ENCODE measurements at places on chromosomes 6 and 20.

- no peak for DNase-seq
These were observed 960 bp downstream of the ATP9A start for GRCh38 chr20:51766994-51767866.

DNA sequence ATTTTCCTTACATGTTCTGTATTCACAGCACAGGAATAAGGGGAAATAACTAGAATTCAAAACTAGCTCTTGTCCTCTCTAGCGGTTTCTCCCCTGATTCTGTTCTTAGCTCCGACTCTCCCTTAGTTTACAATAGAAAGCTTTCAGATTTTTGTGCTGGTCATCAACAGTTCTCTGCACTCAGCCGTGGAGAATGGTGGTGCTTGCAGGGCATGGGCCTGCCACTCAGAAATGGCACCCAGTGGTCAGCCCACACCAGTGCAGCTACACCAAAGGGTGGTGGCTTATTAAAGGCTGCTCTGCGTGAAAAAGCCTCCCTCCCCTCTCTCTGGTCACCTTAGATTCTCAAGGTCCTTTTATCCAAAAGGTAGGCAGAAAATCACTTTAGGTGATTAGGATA, 123.5 kb downstream of the SASH1 start:
- DNase-seq: no peak

DNA sequence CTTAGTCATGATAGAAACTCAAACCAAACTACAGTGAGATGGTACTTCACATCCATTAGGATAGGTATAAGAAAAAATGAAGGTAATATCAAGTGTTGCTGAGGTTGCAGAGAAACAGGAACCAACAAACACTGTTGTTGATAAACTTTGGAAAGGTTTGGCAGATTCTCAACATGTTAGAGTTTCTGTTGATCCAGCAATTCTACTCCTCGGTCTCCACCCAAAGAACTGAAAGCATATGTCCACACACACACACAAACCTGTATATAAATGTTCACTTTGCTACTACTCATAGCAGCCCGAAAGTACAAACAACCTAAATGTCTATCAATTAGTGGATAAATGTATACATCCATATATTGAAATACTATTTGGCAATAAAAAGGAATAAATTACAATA, 128.3 kb upstream of the CARMIL1 start:
- no peak for DNase-seq

GRCh38 chr20:38302786-38303185, 1.2 kb upstream of the BPI start:
- DNase-seq: no peak

DNA sequence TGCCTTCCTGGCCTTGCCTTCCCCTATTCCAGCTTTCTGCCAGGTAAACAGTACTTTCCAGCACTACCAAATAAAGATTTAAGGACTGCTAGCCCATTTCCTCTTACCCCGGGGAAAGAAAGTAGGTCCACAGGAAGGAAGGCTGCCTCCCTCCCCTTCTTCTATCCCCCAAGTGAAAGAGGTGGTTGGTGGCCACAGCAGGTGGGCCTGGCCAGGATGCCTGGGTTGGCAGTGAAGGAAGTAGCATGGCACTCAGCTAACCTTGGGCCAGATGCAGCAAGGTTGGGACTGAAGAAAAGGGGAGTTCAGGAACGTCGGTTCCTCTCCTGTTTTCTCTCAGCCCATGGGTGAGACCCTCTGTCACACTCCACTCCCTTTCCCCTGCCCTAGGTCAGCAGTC, 8.9 kb downstream of the NFKBIL1 start:
- DNase-seq: no peak

DNA sequence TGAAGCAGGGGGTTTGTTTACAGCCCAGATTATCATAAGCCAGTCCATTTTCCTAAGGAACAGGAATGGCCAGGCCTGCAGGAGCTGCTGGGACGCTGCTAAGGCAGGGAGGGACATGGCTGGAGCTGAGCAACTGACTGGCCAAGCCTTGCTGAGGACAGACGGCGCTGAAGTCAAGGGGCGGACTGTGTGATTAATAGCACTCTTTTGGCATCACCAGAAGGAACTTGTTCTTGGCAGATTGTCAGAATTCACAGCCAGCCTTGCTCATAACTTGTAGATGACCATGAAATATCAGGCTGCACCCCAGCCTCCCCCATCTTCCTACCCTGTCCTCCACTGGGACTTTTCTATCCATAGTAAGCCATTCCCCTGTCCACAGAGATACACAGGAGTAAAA, 218.8 kb upstream of the RNF24 start:
- DNase-seq: peak; percentile 52

- no peak for DNase-seq
These were observed 133.7 kb upstream of the IFNGR1 start for GRCh38 chr6:137352859-137353258.

- DNase-seq: no peak
These were observed 454 bp downstream of the L3MBTL3 start for GRCh38 chr6:130018744-130019325.

GRCh38 chr6:139373154-139373927, 1.1 kb downstream of the CITED2 start:
- peak; percentile 13 for DNase-seq

GRCh38 chr6:143867236-143867635, 3.0 kb downstream of the ZC2HC1B start:
- no peak for DNase-seq

DNA sequence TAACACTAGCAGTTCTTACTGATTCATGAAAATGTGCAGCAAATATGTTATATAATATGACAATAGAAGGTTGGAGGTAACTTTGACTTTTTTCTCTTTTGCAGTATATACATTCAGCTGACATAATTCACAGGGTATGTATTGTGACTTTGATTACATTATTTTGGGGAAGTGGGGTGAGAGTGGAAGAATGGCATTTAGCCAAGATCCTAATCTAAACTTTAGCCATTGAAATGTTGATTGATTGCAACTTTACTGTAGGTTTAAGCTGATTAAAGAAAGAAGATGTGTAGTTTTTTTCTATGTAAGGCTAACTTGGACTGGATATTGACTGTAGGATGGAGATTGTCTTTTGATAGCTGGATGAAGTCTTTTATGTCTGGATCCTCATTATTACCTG, 46.0 kb downstream of the MAPK14 start:
- no peak for DNase-seq

DNA sequence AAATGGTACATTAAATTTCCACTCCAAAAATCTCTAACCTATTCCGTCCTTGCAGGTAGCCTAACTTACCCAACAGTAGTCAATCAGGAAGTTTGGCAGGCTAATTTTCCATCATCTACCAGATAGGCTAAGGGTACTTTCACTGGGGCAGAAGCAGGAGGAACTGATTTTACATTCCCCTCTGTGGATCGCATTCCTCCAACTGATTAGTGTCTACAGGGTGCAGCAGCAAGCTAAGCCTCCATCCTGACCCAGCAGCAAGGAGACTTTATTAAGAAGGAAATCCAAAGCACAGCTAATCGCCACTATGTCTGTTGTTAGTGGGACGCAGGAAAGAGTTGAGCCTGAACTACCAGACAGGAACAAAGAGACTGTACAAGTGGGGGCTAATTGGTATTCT, 143.2 kb upstream of the RUNX2 start:
- no peak for DNase-seq

DNA sequence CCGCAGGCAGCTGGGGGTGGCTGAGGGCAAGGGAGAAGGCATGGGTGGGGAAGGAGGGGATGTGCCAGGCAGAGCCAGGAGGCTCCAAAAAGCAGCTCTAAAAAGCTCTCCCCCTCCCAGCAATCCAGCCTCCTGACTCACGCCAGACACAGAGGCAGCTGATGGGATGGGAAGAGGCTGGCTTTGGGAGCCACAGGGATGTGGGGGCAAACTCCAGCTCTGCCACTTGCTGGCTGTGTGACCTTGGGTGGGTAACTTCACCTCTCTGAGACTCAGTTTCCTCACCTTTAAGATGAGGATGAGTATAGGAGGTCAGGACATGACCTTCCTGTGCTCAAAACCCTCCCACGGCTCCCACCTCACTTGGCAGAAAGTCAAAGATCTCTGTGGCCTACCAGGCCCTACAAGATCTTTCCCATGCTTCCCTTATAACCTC, 148.9 kb downstream of the CEBPB start:
- no peak for DNase-seq

DNA sequence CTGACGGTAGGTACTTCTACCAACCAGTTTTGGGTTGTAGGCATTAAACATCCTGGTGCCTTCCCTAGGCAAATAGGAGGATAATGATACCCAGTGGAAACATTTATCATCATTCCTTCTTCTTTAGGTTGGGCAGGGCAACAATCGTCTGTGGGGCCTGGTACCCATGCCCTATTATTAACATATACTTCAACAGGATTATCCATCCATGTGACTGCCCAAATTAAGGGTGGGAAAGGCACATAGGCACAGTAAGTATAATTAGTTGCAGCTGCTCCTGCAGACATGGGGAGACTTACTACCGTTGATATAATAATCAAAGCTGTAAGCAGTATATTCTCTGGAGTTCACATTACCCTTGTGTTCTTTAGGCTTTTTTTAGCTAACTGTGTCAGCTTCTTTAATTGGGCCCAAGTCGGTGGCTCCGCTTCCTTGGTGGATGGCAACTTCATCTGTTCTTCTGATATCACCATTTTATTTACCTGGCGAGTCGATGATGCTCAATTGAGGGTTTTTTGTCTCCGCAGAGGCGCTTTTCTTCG, 16.8 kb downstream of the RPL7L1 start:
- no peak for DNase-seq

DNA sequence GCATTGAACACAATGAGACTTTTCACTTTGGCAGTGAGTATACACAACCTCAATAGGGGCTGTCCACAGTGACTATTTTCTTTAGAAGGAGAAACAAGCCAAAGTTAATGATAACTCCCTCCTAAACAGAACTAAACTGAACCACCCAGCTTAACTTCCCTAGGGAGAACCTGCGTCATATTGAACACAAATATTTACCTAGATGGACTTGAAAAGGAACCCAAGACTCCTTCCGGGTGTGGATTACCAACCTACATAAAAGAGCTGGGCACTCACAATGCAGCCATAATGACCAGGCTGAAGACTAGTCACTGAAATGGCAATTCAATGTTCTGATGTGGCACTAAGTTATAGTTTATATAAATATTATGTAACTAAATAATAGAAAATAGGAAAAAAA, 160.6 kb downstream of the IBTK start:
- DNase-seq: no peak

- no peak for DNase-seq
These were observed 17.8 kb upstream of the DCBLD1 start for GRCh38 chr6:117464700-117465099.

- DNase-seq: no peak
These were observed 21.9 kb downstream of the EFCAB8 start for GRCh38 chr20:32880635-32881034.

DNA sequence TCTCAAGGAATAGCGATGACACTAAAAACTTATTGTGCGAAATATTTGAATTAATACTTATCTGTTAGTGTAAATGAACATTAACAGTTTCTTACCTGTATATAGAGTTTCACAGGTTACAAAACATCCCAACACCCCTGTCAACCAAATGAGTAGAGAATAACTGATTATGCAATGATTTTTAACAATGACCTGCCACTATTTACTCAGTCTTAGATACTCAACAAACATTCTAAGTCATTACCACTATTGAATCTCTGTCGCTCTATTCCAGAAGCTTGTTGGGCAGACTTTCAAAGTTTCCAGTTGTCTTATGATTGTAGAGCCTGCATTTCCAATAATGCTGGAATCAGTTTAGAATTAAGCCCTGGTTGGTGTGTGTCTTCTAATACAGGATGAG, 85.5 kb downstream of the RNF182 start:
- DNase-seq: no peak

GRCh38 chr20:53839423-53840176, 230.8 kb downstream of the BCAS1 start:
- DNase-seq: no peak

- DNase-seq: no peak
These were observed 27.5 kb upstream of the TBC1D22B start for GRCh38 chr6:37230104-37230503.

DNA sequence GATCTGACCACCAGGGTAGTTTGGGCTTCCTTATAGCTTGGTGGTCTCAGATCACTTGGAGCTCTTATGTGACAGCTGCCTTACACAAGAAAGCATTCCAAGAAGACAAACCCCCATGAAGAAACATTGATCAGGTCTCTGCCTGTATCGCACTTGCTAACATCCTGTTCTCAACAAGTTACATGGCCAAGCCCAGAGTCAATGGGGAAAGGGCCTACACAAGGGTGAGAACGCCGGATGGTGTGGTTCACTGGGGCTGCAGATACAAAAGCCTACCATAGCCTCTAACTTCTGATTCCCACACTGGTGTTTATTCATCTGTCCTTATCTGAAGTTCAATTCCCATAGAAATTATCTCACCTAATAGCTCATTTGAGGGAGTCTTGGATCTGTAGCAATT, 235.5 kb downstream of the SYNDIG1 start:
- no peak for DNase-seq

GRCh38 chr6:29976253-29976587, 33.9 kb downstream of the HLA-A start:
- DNase-seq: no peak

- no peak for DNase-seq
These were observed 11.0 kb upstream of the FOXO3 start for GRCh38 chr6:108549741-108550140.

DNA sequence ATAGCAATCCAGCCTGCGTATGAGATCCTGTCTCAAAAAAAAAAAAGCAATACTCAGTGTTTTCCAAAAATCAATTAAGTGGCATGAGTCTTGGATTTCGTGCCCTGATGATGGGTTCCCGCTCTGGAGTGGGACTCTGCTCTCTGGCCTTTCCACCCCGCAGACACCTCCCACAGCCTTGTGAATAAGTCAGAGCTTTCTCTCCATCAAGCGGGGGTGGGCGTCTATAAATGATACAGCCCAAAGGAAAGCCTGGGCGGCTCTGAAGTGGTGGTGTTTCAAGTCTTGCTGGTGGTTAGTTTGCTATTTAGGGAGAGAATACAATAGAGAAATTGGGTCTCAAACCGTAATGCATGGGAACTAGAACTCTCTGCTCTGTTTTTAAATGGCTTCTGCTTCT, 52.5 kb upstream of the TAGAP start:
- DNase-seq: no peak

GRCh38 chr6:157229132-157229618, 94.1 kb downstream of the TMEM242 start:
- no peak for DNase-seq

DNA sequence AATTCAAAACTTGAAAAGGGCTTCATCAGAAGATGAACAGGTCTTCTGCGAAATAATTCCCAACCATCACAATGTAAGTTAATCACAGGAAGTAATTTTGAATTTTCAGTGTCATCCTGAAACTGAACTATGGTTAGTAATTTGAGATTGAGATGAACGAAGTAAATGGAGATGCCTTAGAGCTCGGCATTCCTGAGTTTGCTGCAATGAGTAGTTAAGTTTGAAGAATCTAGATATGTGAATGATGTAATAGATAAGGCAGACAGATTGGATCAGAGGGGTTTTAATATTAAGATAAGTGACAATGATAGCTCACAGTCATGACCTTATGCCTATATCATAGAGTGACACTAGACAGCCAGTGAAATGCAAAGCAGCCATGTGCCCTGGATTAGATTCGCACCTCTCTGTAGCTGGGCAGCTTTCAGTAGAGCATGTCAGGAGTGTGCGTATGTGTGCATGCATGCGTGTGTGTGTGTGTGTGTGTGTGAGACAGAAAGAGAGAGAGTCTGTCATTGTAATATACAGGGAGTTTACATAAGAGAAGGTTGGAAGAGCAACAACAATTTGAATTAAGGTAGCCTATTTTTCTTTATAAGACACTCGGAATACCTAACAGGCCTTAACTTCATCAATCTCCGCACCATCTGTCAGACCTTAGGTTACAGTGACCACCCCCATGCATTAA, 233.0 kb downstream of the GMPR start:
- no peak for DNase-seq

- no peak for DNase-seq
These were observed 101.3 kb downstream of the SMOC2 start for GRCh38 chr6:168542301-168542700.
